ENCODE measurements at places on chromosomes 4 and X. TPM values are rescaled to one million over a fixed set of nuclear protein-coding genes. Genes with fewer than 3 reads are reported as not detected.

CENPE gene
- 29.8 TPM for total RNA-seq

LRRC66 gene
- 0.05 TPM for total RNA-seq

TSPAN5 gene
- 30.7 TPM for total RNA-seq

SOWAHB gene
- total RNA-seq: not detected

PDZD4 gene
- 0.26 TPM for total RNA-seq

MYL5 gene
- 24.7 TPM for total RNA-seq

MAGED4 gene
- not detected for total RNA-seq

TRIM2 gene
- not detected for total RNA-seq

UGT2B15 gene
- not detected for total RNA-seq

DNA sequence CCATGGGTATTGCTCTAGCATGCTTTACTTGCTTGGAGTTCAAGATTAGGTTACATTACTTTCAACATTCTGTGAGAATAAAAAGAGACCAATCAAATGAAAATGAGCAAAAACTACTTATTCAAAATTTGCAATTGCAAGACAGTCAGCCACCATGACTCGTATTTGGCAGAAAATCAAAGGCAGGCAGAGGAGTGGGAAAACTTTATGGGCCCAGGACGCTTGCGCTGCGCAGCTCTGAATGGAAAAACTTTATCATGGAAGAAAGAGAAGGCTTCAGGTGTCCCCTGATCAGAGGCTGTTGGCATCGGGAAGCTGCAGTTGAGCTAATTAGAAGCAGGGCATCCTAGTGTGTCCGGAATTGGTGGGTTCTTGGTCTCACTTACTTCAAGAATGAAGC, 250.6 kb downstream of the USP46 start:
- no peak for DNase-seq
- no peaks in the 10 kb centered on the region for H3K4me1 ChIP-seq

GRCh38 chr4:10354225-10354624, 103.0 kb downstream of the ZNF518B start:
- no peaks in the 10 kb centered on the region for H3K4me1 ChIP-seq
- H3K36me3 ChIP-seq: no peaks in the 10 kb centered on the region
- H3K4me3 ChIP-seq: no peak overlapping the region
- peaks cover 7% of the 10 kb centered on the region for H3K27me3 ChIP-seq
- no peak for DNase-seq
- no peak overlapping the region for H3K27ac ChIP-seq

DNA sequence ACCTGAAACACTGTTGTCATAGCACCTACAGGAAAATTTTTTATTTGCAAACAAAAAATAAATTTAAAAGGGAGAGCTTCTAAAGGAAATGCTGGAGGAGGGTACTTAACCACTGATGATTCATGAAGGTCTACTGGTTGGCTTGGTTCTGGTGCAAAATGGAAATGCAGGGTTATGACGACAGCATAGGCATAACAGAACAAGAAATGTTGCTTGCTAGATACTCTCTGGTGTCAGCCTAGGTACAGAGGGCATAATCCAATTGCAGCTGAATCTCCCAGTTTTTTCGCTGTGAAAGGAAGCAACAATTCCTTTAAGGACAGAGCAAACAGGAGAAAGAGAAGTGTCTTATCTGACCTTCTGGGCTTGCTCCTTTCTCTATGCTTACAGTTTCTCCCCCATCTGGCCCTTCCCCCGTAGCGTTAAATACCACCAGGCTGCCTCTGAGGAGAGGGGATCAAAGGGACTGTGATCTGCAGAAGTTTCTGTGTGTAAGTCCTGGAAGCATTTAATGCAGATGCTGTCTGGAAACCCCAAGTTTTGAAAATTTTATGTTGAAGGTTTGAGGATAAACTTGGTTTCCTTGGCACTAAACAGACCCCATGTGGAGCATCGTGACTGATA, 23.7 kb upstream of the CASK start:
- H3K4me3 ChIP-seq: no peak overlapping the region
- H3K36me3 ChIP-seq: no peaks in the 10 kb centered on the region
- H3K4me1 ChIP-seq: no peaks in the 10 kb centered on the region
- no peaks in the 10 kb centered on the region for H3K27me3 ChIP-seq

- H3K36me3 ChIP-seq: peaks cover 2% of the 10 kb centered on the region
- peak within 1 kb of the TSS; percentile 75 for H3K4me3 ChIP-seq
- peaks cover 70% of the 10 kb centered on the region for H3K27me3 ChIP-seq
- DNase-seq: no peak
Measured at GRCh38 chr4:94757192-94758140, at the start of gene BMPR1B. TSS of gene BMPR1B (plus strand) at chr4:94757955. CDS start at chr4:95104425, 346,470 bp downstream.

- H3K27ac ChIP-seq: no peak overlapping the region
- no peak for DNase-seq
- no peaks in the 10 kb centered on the region for H3K4me1 ChIP-seq
- H3K4me3 ChIP-seq: no peak overlapping the region
- no peaks in the 10 kb centered on the region for H3K27me3 ChIP-seq
- no peaks in the 10 kb centered on the region for H3K36me3 ChIP-seq
Measured at GRCh38 chrX:11180571-11180970, 69.4 kb downstream of the HCCS start.

- H3K36me3 ChIP-seq: peaks cover 15% of the 10 kb centered on the region
- peaks cover 20% of the 10 kb centered on the region for H3K4me1 ChIP-seq
- no peak overlapping the region for H3K27ac ChIP-seq
- H3K4me3 ChIP-seq: no peak overlapping the region
Measured at GRCh38 chr4:80188801-80189458, 8.4 kb upstream of the PRDM8 start.

- H3K27me3 ChIP-seq: no peaks in the 10 kb centered on the region
- peaks cover 5% of the 10 kb centered on the region for H3K4me1 ChIP-seq
- peaks cover 29% of the 10 kb centered on the region for H3K36me3 ChIP-seq
- no peak for DNase-seq
- H3K27ac ChIP-seq: no peak overlapping the region
Measured at GRCh38 chr4:169689681-169690080, 68.1 kb downstream of the HPF1 start.

DNA sequence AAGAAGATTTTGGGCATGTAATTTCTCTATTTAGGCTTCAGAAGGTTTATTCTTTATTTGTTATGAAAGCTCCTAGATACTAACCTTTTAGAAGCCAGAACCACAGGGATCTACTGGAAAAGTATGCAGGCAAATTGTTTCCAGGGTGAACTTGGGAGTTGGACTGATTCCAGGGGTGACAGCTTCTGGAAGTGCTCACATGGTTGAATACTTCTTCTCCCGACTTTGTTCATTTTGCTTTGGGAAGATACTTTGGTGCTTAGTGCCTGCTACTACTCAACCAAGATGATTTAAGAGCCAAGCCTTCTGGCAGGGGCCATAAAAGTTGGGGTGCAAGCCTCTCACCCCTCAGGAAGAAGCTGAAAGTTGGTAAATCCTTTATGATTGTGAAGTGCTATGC, 445.6 kb downstream of the ACTRT1 start:
- H3K27ac ChIP-seq: no peak overlapping the region
- H3K27me3 ChIP-seq: no peaks in the 10 kb centered on the region
- no peaks in the 10 kb centered on the region for H3K36me3 ChIP-seq
- DNase-seq: no peak
- no peaks in the 10 kb centered on the region for H3K4me1 ChIP-seq

DNA sequence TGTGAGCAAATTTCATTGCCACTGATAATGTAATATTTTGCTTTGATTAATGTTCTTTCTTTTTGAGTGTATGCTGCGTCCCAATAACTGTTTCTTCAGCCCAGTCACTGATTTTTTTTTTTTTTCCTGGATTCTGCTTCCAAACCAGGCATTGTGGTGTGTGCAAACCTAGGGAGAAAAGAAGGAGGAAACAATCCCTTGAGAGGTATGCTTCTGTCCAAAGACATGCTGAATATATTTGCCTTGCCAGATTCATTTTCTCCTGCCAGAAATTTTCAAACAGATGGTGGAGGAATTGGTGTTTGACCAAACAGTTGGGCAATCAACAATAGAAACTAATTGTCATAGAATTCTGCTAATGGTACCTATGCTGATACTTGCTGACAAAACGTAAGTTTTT, 753.6 kb downstream of the RPA4 start:
- DNase-seq: no peak
- H3K27me3 ChIP-seq: no peaks in the 10 kb centered on the region
- H3K4me3 ChIP-seq: no peak overlapping the region
- no peaks in the 10 kb centered on the region for H3K36me3 ChIP-seq
- H3K27ac ChIP-seq: no peak overlapping the region
- H3K4me1 ChIP-seq: peaks cover 5% of the 10 kb centered on the region

GRCh38 chrX:110402091-110402849, 43.6 kb downstream of the RTL9 start:
- H3K4me1 ChIP-seq: no peaks in the 10 kb centered on the region
- no peak overlapping the region for H3K27ac ChIP-seq
- no peaks in the 10 kb centered on the region for H3K36me3 ChIP-seq
- H3K27me3 ChIP-seq: peaks cover 5% of the 10 kb centered on the region
- no peak overlapping the region for H3K4me3 ChIP-seq

- no peaks in the 10 kb centered on the region for H3K27me3 ChIP-seq
- no peaks in the 10 kb centered on the region for H3K36me3 ChIP-seq
- no peaks in the 10 kb centered on the region for H3K4me1 ChIP-seq
- peak; percentile 37 for DNase-seq
- H3K27ac ChIP-seq: no peak overlapping the region
Measured at GRCh38 chr4:8922481-8922880, 50.8 kb upstream of the HMX1 start.

DNA sequence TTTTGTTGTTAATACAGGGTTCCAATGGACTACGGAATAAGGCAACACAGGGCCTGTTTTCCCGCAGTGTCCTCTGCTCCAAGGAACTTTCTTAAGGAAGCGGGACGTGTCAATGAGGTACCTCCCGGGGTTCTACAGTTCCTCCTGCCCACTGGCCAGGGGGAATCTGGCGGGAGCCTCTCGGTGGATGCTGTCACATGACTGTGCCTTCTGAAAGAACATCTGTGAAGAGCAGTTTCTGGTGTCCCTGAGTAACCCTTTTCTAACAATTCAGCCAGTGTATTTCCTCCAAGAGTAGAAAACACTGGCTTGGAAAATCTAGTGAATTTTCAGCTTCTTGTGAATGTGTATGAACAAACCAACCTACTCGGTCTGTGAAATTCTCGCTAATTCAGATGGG, 32.7 kb downstream of the MFAP3L start:
- H3K27ac ChIP-seq: no peak overlapping the region
- H3K4me3 ChIP-seq: no peak overlapping the region
- peaks cover 5% of the 10 kb centered on the region for H3K27me3 ChIP-seq
- DNase-seq: no peak

DNA sequence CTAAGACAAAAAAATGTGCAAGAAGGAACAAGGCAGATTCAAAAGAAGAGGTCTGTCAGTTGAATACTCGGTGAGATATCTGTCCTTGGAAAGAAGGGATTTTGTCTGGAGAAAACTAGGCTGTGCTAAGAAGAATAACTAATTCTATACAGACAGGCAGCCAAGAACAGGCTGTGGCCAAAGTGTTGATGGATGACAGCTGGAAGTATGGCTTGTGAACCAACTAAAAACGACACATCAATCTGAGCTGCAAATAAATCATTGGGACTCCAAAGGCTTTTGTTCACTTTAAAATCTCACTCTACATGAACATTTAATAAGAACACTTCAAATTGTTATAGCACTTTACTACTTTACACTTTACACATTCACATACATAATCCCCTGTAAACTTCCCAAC, 70.5 kb upstream of the IGSF1 start:
- no peak overlapping the region for H3K4me3 ChIP-seq
- no peaks in the 10 kb centered on the region for H3K4me1 ChIP-seq
- H3K36me3 ChIP-seq: no peaks in the 10 kb centered on the region
- no peaks in the 10 kb centered on the region for H3K27me3 ChIP-seq
- H3K27ac ChIP-seq: no peak overlapping the region
- DNase-seq: no peak

Data from activated CD4-positive, alpha-beta T cell treated with anti-CD3 and anti-CD28 coated beads, Interleukin-2, amount 10 ng/mL, durations not matched to agents 24 days and 14 days (primary cell).